ENCODE measurements at places on chromosomes 3 and 15.

DNA sequence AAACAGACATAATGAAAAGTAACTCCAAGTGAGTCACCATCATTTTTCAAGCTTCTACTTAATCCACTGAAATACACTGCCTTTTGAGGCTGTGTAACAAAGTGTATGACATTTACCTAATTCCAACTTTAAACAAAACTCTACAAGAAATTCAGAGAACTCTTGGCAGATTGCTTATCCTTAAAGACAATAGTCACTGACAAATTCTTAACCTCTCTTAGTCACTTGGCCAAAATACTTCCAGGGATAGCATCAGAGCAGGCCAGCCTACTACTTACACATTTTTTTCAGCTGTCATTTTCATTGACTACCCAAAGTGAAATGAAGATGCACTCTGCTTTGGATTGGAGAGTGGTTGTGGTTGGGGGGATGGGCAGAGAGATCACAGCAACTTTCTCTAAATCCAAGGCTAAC is 3.6 kb downstream of the WWTR1 start:
- DNase-seq, result peak; percentile 23

- DNase-seq, result no peak
Measured at GRCh38 chr3:22263042-22263441, 512.0 kb upstream of the ZNF385D start.

- no peak for DNase-seq
Measured at GRCh38 chr3:5219216-5219615, 31.7 kb downstream of the EDEM1 start.

GRCh38 chr3:141796889-141797781 is 33.9 kb downstream of the GRK7 start:
- peak; percentile 20 for DNase-seq

DNA sequence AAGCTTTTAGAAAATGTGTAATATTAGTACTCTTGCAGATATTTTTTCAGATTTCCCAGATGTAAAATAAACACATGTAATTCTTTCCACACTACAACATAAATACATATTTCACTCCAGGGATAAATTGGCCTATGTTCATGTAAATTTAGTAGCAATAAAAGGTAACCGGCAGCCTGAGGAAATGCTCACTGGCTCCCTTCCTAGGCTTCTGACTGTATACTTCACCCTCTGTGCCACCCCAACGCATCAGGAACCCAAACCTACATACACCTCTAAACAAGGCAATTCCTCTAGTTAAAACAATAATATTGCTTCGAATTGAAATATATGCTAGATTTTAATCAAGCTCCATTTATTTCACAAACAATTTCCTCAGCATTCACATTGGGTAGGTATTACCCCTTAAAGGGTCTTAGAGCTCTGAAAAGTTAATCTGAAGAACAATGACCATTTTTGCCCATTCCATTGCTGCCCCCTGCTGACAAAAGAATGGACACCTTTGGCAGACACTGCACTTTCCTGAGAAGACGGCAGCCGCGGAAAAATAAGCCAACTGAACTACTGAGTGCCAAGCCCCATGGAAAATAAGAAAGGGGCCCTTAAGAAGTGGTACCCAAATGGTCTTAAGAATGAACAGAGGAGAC is 212.5 kb downstream of the OSBPL10 start:
- peak; percentile 52 for DNase-seq

GRCh38 chr3:47054412-47054811 is 74.9 kb downstream of the NBEAL2 start:
- DNase-seq, result peak; percentile 35

GRCh38 chr15:29736744-29737020 is 85.6 kb downstream of the TJP1 start:
- no peak for DNase-seq

GRCh38 chr3:34180532-34180931 is 382.1 kb downstream of the PDCD6IP start:
- no peak for DNase-seq

DNA sequence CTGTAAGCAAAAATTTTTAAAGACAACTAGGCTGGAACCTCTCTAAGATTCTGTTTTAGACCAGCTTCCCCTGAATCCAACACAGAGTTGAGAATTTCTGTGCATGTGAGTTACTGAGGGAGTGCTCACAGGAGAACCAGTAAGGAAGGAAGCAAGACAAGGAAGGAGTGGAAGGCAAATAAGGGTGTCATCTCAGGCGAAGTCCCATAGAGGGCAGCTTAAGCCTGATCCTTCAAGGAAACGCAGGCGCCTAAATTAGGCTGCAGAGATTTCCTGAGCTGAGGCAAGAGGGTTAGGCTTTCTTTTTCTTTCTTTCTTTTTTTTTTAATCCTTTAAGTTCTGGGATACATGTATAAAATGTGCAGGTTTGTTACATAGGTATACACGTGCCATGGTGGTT is 36.2 kb upstream of the COL6A6 start:
- peak; percentile 18 for DNase-seq

GRCh38 chr15:51218299-51218938 is 120.0 kb downstream of the CYP19A1 start:
- DNase-seq, result no peak

- DNase-seq, result no peak
Measured at GRCh38 chr3:131699001-131699400, 196.2 kb upstream of the MRPL3 start.

DNA sequence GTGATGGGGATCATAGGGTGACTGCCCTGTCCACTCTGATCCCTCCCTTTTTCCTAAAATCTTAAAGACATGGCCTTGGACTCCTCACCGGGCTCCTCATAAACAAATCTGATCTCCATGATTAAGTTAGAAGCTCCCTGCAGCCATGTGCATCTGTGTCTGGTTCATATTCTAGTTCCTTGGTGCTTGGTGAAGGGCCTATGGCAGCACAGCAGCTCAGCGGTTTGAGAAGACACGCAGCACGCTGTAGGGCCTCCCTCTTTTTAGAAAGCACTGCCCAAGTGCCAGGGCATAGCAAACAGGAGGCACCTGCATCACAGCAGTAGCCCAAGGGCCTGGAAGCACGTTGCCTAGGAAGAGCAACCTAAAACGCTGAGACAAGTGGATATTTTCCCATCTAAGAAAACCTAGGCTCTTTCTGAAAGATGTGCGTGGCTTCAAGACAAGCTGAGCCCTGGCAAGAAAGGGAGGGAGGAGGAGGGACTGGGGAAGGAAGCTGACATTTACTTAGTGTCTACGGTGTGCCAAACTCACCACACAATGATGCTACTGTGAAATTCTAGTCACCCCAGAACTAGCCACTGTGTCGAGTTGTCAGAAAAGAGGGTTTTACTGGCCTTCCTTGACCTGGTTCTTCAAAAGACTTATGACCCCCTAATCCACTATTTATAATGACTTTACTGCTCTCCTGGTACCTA is 14.9 kb upstream of the ULK3 start:
- DNase-seq, result peak; percentile 62

DNA sequence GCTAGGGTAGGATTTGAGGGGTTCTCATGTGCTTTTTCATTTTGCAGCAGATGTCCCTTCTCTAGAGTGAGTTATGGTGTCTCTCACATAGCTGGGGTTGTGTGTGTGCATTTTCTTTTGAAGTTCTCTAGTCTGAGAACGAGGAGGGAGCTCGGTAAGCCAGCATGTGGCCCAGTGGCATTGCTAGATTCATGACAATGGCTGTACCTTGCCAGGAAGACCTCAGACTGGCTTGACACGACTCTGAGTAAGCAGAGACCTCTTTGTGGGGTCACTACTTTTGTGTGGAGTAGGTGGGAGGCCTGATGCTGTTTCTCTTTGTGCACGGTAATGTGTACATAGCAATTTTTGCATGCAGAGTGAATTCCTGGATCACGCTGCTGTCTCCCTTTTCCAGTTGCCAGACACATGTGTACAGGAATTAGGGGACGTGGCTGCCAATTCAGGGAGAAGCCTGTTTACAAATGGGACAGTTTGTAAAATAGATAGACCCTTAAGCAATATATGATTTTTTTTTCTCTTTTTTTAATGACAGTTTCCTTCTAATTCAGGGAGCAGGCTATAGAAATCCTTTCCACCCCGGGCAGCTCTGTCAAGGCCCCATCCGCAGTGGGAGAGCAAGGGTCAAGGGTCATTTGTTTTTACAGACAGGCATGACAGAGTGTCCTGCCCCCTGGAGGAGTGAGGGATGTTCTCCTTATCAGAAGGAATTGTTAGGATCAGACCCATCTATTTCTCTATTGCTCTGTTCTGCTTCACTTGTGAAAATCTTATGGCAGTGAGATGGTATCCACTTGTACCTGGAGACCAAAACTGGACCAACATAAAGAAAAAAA is 4.6 kb downstream of the CACNA1D start:
- no peak for DNase-seq

DNA sequence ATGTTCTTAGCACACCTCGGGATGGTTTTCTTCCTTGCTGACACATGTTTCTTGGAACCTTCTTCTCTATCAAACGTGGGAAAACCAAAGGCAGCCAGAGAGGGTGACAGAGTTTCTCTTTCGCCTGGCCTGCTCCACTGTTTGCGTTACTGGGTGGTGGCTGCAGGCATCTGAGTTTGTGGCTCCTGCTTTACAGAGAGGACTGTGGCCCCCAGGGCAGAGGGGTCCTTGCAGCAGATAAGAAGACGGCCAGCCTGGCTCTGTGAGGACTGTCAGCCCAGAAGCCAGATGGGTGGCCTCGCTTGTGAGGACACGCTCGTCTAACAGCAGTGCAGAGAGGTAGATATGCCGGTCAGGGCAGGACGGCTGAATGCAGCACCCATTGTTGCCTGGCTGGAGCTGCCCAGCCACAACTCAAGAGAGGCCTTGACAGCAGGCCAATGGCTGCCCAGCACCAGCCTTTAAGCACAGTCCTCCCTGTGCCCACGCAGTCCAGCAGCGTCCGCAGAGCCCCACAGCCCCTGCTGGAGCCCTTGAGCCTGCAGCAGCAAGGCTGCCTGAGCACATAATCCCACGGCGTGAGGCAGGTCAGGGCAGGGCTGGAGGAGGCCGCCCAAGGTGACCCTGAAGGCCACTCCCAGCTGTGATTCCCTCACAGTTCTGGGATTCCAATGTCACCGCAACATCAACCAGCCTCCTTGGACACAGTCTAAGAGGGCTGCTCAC is 15.0 kb upstream of the SPTBN5 start:
- DNase-seq, result no peak

GRCh38 chr3:64650715-64651114 is 37.1 kb downstream of the ADAMTS9 start:
- DNase-seq, result no peak

DNA sequence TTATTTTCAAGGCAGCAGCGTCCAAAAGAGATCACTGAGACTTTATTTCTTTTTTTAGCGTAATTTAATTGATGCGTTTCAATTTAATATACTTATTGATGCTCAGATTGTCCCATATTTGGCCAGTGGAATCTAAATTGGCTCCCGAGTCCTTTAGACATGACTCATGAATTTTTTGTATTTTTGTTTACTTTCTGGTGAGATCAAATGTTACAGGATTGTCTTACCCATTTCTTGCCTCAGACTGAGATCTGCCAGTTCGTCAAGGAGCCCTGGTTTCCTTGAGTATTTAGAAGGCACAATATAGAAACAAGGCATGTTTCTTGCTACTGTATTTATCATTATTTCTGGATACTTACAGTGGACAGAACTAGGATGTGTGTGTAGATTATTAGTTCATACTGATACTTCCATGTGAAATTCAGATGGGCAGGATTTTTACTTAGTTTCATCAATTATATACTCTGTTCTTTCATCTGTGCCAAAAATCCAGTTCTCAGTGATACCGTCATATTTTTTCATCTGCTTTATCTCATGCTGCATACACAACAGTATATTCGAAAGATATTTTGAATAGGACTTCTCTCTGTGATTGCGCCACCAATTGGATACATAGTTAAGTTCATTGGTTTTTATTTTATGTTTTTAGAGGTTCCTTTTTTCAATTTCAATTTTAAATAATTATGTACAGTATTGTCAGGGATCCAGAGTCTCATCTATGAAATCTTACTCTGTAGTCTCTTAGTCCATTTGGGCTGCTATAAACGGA is 436.9 kb upstream of the C2CD4B start:
- DNase-seq, result no peak

DNA sequence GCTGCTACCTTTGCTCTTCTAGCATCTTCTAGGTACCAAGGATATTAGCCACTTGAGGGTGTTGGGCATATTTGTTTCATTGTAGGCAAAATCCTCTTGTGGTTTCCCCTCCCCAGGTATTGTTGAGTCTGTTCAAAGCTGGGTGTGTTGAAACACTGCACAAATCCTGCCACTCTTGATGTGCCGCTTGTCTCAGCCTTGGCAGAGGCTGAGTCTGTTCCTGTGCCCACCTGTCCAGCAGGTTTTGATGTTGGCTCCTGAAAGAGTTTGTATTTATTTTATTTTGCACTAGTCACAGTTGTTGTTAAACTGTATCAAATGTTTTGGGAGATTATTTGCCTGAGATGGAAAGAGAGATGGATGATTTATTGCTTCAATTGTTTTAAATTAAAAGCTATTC is 136.2 kb downstream of the USP13 start:
- no peak for DNase-seq

DNA sequence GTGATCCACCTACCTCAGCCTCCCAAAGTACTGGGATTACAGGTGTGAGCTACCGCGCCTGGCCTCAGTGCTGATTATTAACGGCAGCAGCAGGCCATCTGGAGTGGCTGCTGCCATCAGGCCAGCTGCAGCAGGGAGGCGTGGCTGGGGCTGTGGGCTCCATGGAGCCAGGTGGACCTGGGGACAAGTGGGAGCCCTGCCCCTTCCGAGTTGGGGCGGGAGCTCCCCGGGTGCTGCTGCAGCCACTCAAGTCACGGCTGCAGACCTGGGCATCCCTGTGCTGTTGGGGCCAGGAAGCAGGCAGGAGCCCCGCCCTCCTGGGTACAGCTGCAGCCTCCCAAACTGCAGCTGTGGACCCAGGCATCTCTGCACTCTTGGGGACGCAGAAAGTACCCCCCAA is 23.9 kb downstream of the LRRC49 start:
- no peak for DNase-seq

All from GM12865 (cell line).